ENCODE measurements at places on chromosomes 7 and 10.

DNA sequence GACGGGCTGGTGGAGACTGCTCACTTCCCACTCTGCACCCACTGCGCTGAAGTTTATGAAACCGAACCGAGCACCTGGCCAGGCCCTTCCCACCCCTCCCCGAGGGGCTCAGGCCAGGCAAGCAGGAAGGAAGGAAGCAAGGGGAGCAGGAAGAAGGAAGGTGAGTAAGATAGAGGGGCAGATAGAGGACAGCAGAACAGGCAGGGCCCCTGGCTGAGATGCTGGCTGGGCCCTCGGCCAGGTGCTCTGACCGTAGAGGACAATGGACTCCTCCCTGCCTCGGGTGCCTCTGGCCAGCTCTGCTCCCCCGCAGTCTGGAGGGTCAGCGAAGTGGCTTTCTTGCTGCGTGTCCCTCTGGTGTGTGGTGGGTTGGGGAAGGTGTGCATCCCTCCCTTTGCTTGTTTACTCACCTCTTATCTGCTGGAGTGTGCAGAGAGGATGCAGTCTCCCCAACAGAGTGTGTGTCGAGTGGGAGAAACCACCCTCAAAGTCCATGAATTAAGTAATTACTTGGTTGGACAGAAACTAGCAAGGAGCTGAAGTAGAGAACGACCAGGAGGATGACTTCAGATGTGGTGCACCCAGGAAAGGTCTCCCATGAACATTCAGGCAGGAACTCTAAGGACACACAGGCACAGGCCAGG, 82.8 kb upstream of the PPP2R2D start:
- H3K27me3 ChIP-seq, result peaks cover 5% of the 10 kb centered on the region
- no peak overlapping the region for H3K27ac ChIP-seq
- H3K36me3 ChIP-seq, result no peaks in the 10 kb centered on the region
- DNase-seq, result no peak
- H3K4me1 ChIP-seq, result 0 out of 2 replicates have a peak, but pooled peaks cover 4% of the 10 kb centered on the region

DNA sequence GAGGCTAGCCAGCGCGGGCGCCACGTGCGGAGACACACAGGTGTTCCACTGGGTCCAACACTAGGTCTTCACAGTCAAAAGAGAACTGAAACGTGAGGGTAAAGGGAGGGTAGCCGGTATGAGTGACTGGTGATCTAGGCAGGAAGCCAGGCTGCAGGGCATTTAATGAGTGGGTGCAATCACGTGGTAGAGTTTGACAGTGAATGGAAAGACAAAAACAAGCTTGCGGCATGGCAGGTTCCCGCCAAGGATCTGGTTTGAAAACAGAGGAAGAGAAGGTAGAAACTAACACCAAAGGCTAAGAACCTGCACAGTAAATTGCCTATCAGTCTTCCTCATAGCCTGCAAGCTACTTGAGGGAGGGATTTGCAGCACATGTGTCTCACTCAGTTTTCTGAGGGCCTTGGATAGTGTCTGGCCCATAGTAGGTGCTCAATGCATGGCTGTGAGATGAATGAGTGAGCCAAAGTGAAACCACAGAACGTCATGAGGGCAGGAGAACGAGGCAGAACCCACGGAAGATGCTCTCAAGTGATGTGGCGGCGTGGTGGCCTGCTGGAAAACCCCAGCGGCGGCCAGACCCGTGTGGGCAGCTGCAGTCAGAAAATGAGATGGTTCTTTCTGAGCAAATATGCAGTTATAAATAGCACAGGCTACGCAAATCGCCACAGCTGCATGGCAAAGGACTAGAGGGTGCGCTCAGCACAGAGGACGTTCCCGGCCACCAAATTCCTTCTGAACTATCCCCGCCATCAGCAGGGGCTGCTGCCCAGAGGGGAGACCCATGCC, 183.6 kb upstream of the NFE2L3 start:
- H3K27ac ChIP-seq, result no peak overlapping the region
- no peaks in the 10 kb centered on the region for H3K36me3 ChIP-seq
- DNase-seq, result no peak
- peaks cover 32% of the 10 kb centered on the region for H3K27me3 ChIP-seq
- no peaks in the 10 kb centered on the region for H3K4me1 ChIP-seq

DNA sequence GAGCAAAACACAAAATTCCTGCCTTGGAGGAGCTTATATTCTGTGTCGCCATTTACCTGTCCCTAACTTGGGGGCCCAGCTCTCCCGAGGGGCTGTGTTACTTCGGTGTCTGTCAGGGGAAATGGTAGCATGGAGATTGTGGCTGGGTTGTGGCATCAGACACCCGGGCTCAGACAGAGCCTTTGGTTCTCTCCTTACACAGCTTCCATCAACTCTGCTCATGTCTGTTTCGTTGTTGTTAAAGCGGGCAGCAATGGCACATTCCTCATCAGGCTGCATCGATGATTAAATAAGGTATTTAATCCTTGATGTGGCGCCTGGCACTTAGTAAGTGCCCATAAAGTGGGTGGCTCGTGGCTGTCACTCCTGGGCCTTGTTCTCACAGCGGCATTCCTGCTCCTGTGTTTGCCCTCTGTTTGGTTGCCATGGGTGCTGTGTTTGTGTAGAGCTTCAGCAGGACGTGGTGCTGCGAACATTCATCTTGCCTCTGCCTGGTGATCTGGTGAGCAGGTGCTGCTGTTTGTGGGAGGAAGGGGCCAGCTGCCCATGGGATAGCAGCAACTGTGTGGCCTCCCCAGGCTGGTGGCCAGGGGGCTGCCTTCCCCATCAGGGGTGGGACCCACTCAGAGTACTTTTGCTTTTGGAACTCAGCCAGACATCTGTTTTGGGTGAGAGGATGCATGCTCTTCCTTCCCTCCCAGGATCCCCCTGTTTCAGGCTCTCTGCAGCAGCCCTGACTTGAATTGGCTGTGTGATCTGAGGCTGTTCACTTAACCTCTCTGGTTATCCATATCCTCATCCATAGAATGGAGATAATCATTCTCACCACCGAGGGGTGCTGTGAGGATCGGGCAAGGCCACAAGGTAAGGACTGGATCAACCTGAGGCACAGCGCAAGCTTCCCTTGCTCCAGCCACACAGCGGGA, 207.2 kb upstream of the SVIL start:
- no peaks in the 10 kb centered on the region for H3K4me1 ChIP-seq
- no peaks in the 10 kb centered on the region for H3K27me3 ChIP-seq
- H3K4me3 ChIP-seq, result no peak overlapping the region
- H3K36me3 ChIP-seq, result no peaks in the 10 kb centered on the region

DNA sequence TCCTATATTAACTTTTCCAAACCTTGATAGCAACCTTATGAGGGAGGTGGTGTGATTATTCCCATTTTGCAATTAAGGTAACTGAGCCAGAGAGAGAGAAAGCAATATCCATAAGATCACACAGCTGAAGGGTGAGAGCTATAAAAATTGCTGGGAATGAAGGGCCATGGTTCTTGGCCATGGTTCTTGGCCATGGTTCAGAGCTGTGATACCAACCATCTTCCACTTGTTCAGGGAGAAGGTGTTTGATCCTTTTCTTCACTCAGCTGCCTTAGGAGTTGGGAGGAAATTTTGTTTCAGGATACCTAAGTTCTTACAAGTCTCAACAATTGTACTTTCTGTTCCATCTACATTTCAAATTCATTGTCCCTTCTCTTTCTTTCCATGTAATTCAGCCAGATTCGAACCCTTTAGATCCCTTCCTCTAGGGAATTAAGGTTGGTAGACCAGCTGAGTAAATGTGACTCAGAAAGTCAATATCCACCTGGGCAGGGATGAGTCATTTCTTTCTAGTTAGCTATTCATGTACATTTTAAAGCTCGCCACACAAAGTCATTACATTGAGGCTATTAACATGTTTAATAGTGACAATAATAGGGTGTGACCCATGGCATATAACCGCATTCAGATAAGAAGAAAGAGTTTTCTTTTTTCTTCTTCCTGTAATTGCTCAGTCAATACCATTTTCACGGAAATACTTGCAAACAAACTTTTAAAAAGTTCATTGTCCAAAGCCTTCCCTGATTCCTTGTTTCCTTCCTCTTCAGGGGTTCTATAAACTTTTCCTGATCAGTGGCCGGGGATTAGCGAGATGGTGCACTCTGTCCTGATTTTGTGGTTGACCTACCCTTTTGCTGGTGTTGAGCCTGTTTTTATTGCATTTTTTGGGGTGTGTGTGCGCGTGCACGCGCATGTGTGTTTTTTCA, 143.4 kb downstream of the TCF7L2 start:
- DNase-seq, result no peak
- peaks cover 6% of the 10 kb centered on the region for H3K4me1 ChIP-seq
- H3K27me3 ChIP-seq, result no peaks in the 10 kb centered on the region
- no peaks in the 10 kb centered on the region for H3K36me3 ChIP-seq
- no peak overlapping the region for H3K4me3 ChIP-seq

- no peak overlapping the region for H3K27ac ChIP-seq
- no peaks in the 10 kb centered on the region for H3K27me3 ChIP-seq
- H3K4me3 ChIP-seq, result no peak overlapping the region
- H3K36me3 ChIP-seq, result no peaks in the 10 kb centered on the region
- no peak for DNase-seq
Observed at GRCh38 chr7:47454069-47454973, 127.6 kb downstream of the TNS3 start.

DNA sequence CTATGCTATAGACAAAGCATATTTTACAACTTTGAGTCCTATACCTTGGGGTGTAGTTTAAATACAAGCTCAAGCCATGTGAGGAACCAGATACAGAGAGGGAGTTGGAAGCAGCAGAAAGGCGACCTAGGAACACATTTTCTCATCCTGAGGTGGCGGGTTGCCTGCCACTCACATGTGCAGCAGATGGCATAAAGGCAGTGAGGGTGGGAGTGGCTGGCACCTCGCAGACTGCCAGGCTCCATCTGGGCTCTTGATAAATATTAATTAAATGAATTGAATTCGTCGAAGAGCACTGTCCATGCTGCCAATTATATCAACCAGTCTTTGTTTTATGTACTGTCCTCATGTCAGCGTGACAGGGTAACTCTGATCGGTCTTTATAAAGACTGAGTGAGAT, 79.0 kb upstream of the SEMA3C start:
- no peaks in the 10 kb centered on the region for H3K4me1 ChIP-seq
- H3K27ac ChIP-seq, result no peak overlapping the region
- no peaks in the 10 kb centered on the region for H3K36me3 ChIP-seq
- DNase-seq, result no peak
- no peak overlapping the region for H3K4me3 ChIP-seq
- H3K27me3 ChIP-seq, result no peaks in the 10 kb centered on the region
